ENCODE measurements at places on chromosomes 13 and 19.

DNA sequence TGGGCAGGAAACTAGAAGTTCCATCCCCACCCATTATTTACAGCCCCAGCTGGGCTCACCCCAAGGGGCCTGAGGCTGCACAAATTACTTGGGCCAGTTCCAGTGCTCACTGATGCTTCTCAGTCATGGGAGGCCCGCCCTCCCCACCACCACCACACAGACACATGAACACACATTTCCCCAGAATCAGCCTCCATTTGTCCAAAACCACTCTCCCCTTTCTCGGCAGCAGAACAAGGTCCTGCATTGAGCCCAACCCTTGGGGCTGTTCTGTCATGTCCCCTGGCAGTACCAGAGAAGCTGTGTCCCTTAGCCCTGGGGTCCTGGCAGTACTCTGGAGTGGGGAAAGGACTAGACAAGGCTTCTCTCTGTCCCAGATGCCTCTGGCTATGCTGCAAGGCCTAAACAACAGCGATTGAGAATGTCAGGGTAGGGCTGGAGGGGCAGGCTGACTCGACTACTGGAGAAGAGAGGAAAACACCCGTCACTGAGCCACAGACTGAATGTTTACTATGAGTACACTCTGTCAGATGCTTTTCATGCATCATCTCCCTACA is 21.8 kb downstream of the SAMD4B start:
- DNase-seq: no peak

DNA sequence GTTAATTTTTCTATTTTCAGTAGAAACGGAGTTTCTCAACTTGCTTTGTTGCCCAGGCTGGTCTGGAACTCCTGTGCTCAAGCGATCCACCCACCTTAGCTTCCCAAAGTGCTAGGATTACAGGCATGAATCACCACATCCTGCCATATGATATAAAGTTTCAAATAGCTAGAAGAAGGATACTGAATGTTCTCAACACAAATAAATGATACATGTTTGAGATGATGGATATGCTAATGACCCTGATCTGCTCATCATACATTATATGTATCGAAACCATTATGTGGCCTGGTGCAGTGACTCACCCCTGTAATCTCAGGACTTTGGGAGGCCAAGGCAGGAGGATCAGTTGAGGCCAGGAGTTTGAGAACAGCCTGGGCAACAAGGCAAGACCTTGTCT is 11.5 kb downstream of the CIB3 start:
- DNase-seq: no peak

DNA sequence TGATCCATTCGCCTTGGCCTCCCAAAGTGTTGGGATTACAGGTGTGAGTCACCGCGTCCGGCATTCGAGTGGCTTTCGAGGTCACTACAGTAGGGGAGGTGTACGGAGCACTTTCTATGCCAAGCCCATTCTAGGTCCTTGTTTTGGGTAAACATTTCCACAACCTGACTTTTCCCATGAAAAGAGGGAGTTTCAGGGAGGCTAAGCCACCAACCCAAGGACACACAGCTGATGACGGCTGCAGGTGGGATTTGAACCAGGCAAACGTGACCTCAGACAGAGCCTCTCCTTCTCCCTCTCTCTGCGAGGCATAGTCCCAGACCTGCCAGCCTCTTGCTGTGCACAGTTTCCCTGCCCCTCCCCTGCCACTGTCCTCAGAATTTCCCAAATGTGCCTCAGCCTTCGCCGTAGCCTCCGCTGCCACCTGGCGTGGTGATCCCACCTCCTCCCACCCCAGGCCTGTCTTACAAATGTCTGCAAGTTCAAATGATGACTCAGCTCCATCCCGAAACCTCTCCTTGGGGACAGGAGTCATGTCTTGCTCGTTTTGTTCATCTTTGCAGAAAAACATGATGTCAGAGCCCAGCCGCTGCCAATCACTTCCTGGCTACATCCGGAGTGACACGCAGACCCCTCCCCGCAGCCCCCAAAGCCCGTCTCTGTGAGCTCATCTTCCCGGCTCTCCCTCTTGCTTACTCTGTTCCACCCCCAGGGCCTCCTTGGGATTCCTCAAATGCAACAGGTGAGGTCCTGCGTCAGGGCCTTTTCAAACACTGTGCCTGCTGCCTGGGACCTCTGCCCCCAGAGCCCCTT is 6.6 kb upstream of the GADD45B start:
- DNase-seq: no peak

DNA sequence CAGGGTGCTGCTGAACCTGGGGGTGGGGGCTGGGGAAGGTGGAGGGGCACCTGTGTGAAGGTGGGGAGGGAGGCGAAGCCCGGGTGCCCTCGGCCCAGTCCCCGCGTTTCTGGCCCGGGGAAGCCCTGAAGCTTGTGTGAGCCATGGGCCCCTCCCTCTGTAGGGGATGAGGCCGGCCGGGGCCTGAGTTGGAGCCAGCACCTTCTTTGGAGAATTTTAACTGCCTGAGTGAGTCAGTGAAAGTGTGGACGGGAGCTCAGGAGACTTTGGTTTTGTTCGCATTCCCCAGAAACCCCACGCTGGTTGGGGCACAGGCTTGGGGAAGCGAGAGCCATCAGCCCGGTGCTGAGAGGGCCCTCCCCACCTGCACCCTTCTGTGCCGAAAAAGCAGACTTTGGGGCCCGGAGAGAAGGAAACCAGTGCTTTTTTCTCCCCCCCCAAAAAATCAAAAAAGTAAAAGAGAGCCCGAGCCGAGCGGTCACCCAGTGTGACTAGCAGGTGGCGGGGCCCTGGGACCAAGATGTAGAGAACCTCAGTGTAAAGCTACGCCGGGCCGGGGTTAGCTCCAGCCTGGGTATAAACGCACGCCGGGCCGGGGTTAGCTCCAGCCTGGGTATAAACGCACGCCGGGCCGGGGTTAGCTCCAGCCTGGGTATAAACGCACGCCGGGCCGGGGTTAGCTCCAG is 45.1 kb downstream of the TMEM255B start:
- no peak for DNase-seq

GRCh38 chr13:89281331-89281730 is 1610.2 kb downstream of the SLITRK5 start:
- DNase-seq: no peak

- no peak for DNase-seq
These were observed 1.1 kb upstream of the FAM187B start for GRCh38 chr19:35229601-35230000.

DNA sequence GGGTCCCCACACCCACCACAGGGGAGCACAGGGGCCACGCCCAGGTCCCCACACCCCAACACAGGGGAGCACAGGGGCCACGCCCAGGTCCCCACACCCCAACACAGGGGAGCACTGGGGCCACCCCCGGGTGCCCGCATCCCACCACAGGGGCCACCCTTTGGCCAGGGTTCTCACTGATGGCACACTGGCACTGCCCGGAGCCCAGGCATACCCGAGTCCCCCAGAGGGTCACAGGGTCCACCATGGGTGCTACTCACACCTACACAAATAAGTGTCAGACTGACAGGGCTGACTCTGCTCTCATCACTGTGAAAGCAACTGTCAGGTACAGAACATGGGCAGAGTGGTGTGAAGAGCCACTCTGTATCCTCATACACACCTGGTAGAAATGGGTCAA is 98.8 kb downstream of the TUBGCP3 start:
- DNase-seq: no peak

- no peak for DNase-seq
These were observed 22.4 kb upstream of the ARHGEF18 start for GRCh38 chr19:7326105-7326877.

GRCh38 chr13:46535825-46536224 is 17.1 kb upstream of the LRCH1 start:
- DNase-seq: no peak

DNA sequence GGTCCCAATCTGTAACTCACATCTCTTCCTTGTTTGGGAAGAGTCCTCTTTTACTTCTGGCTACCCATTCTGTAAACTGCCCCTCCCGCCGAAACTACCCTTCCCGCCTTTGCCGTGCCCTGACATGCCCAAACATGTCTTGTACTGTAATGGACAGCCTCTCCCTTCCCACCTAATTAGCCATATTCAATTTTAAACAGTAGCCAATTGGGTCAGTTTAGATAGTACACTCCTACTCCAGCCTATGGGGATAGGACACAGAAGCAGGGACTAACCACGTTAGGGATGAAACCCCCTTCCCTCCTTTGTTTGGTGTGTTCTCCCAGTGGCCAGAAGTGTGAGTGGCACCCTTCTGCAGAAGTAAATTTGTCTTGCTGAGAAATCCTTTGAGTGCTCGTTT is 34.2 kb downstream of the SACS start:
- no peak for DNase-seq

DNA sequence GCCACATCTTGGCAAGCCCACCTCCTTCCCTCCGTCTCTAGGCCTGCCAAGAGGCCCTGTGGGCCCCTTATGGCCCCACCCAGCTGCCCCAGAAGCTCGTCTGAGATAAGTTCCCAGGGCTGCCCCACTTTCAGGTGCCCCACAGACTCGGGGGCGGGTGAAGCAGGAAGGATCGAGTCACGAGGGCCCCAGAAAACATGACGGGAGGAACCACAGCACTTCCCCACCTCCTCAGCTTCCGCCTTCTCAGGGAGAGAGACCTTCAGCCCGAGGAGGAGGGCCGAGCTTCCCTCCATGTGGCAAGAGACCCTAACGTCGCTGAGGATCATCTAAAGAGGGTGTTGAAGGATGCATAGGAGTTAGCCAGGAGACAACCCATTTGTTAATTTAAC is 4.5 kb upstream of the IL12RB1 start:
- DNase-seq: no peak

- no peak for DNase-seq
These were observed 7.6 kb downstream of the CAPN12 start for GRCh38 chr19:38736413-38737280.

GRCh38 chr13:114080739-114081561 is 51.5 kb downstream of the RASA3 start:
- no peak for DNase-seq

- no peak for DNase-seq
These were observed 68.3 kb upstream of the MCF2L start for GRCh38 chr13:112900691-112901091.

DNA sequence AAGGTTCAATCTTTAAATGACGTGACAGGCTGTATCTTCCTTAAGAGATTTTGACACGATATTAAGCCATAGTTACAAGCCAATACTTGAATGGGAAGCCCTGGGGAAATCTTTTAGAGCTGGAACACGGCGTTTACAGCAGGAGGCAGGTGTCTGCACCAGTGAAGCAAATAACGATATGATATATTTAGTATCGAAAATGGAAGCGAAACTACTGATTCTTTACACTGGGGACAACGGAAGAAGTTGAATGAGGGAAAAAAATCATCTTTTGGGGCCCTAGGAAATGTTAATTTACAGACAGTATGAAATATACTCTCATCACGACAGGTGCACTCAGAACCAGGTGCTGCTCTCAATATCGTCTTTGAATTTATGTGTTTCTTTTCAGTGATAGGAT is 793.9 kb upstream of the PCDH20 start:
- DNase-seq: no peak

- no peak for DNase-seq
These were observed 910.8 kb upstream of the MIR17HG start for GRCh38 chr13:90436697-90437096.

DNA sequence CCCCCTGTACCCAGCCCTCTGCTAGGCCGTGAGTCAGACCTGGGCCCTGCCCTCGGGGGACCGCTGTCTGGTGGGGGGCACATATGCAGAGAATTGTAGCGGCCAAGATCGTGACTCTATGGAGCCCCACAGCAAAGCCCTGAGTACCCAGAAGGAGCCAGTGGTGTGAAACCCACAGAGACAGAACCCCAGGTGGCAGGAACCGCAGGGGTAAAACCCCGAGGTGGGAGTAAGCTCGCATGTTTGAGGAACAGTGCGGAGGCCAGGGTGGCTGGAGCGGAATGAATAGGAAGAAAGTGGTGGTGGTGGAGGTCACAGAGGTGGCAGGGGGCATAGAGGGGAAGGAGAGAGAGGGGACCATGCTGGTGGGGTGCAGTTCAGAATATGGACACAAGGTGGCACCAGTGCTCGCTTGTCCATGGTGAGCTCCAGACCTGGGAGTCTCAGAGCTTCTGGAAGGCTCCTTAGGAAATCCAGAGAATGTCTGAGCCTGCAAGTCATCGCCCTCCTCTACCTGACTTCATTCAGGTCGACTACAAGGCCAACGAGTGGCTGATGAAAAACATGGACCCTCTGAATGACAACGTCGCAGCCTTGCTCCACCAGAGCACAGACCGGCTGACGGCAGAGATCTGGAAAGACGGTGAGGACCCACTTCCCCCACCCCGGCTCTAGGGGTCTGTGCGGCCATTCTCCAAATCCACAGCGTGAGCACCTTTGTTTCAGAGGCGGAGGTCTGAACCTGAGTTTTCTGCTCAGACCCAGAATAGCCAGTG is 48.9 kb downstream of the MYH14 start:
- peak; percentile 12 for DNase-seq

GRCh38 chr13:100356889-100357288 is 231.7 kb downstream of the GGACT start:
- no peak for DNase-seq

- no peak for DNase-seq
These were observed 11.0 kb upstream of the JUND start for GRCh38 chr19:18292462-18292809.

GRCh38 chr13:54852831-54853230 is 1824.2 kb downstream of the OLFM4 start:
- no peak for DNase-seq

DNA sequence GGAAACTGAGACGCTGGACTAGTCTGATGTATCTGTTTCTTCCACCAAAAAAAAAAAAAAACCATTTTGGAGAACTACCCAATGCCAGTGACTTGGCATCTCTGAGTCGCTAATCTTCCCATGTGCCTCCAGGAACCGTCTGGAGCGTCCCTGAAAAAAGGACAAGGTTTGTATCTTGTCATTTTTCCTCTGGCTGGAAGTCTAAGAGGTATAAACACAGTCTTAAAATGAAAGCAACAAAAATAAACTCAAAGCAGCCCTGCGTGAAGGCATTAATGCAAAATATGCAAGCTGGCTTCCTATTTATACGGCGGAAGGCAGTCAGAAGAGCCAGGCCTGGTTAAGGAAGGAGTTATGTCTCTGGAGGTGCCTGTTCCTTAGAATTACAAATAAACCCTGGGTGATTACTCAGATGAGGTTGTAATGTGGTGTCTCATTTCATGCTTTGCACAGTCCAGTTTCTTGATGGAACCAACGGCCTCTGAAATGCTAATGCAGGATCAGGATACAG is 20.3 kb downstream of the ACTN4 start:
- no peak for DNase-seq

DNA sequence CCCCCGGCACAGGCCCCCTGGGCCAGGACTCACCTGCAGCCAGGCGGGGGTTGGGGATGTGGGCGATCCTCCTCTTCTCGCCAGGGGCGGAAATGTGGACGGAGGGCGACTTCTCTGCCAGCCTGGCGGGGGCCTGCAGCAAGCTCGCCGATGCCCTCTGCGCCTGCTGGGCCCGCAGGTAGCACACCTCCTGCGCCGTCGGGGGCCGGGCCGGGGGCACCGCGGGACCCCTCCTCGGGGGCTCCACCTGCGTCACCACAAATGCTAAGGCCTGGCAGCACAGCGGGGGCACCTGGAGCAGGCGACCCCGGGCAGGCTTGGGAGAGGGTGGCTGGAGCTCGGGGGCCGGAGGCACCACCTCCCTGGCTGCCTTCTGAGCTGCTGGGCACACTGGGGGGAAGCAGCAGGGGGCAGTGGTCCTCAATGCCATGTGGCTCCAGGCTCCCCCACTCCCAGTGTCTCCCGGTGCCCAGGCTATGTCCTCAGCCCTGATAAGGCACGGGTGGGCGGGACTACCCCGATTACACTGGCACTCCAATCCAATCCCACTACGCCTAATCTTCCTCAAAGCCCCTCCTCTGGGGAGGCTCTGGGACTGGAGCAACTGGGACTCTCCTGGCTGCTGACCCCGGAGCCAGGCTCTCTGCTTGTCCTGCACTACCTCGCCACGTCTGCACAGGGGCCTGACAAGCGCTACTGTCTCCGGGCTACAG is 11.6 kb upstream of the ATP8B3 start:
- DNase-seq: no peak
